ENCODE measurements at places on chromosomes 4 and X.

DNA sequence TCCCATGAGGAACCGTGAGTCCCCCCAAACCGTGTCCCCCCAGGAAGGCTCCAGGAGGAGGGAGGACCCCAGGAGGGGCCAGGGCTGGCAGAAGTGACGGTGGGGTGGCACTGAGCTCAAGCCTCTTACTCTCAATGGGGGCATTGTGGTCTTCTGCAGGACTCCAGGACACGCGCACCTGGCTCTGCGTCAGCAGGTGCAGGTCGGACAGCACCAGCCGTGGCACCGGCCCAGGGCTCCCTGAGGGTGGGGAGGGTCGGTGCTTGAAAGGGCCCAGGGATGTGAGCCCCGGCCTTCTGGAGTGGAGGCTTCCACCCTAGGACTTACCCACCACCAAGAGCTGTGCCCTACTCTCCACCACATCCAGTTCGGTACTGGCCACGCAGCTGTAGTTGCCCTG lies 18.3 kb downstream of the L1CAM start:
- DNase-seq: no peak

DNA sequence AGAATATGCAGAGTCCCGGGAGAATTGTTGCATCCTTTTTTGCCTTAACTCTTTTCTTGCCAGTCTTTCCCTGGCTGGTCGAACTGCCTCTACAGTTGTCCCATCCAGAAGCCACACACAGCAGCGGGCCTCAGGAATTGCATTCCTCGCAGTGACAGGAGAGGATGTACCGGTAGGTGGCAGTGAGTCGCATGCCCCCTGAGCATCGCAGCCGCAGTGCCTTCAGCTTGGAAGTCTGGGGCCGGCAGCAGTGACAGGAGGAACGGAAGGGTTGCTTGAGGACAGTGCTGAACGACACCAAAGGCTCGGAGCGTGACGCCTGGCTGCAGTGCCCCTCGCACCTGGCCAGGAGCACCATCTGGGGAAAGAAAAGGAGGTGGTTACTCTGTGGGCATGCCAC lies 23.5 kb downstream of the NDP start:
- DNase-seq: peak; percentile 26

DNA sequence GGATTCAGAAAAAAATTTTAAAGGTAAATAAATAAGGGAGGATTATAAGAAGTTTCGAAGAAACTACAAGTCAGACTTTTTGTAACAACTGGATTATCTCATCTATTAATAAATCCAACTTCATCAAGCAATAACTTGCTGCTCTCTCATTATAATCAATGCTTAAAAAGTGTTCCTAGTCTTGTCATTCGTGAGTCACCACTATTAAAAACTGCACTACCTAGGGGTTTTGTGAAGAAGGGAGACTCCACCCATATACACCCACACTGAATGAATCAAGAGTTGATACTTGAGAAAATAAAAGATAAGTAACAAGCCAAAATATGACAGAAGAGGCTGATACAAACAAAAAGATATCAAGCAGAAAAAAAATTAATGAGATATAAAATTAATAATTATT lies 360.5 kb downstream of the ZNF674 start:
- no peak for DNase-seq

GRCh38 chr4:176189891-176190795 lies 5.2 kb downstream of the SPATA4 start:
- no peak for DNase-seq

- DNase-seq: no peak
Measured at GRCh38 chr4:24513718-24514117, 70.6 kb downstream of the DHX15 start.

GRCh38 chr4:67776746-67777145 lies 22.6 kb upstream of the GNRHR start:
- DNase-seq: no peak

GRCh38 chr4:71583971-71584370 lies 199.9 kb downstream of the GC start:
- DNase-seq: no peak

DNA sequence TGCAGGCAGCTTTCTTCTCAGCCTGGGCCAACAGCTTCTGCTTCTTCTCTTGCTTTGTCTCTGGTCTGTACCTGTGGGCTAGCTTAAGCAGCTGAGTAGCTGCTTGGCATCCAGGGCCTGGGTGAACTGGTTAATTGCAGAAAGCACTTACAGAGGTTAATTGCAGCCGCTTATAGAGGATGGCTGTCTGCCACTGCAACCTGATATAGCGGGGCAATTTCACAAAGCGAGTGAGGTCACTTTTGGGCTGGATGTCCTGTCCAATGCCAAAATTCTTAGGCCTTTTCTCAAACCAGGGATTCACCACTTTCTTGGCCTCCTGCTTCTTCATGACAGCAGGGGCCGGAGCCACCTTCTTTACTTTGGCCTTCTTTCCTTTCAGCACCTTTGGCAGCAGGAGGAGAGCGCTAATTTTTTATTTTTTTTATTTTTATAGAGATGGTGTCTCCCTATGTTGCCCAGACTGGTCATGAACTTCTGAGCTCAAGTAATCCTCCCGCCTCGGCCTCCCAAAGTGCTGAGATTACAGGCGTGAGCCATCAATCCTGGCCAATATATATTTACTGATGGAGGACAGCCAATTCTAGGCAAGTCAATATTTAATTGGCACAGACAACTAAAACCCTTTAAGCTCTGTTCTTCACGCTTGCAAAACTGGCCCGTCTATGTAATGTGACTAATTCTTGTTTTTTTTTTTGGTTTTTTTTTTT lies 61.0 kb downstream of the ENOPH1 start:
- no peak for DNase-seq

DNA sequence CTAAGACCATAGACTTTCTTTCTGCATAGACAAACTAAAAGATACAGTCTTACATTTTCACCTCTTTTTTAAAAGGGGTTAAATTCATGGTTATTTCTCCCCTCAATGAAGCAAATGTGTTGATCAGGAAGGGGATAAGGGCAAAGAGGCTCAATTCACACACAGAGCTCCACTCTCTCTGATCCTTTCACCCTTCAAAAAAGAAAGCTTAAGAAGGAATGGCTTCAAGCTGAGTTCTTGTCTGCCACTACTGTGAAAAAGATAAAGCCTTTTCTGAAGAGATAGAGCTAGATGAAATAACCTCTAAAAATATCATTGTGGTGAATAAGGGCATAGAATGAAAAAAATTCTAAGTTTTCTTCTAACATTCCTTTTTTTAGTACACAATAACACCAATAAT lies 28.3 kb downstream of the SEPSECS start:
- no peak for DNase-seq

DNA sequence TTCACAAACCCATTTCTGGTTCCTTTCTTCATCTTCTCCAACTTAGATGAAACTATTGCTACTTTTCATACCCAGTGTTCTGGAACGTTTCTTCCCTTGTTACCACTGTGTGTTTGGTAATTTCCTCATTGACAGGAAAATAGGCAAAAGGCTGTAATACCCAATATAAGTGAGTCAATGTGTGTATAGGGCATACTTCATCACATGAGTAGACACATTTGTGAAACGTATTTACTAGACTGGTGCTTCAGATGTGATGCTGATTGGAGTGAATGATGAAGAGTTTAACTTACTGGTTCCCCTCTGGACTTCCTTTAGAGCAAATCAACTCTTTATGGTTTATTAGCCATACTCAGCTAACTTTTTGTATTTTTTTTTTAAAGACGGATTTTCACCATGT lies 195.1 kb upstream of the ATP6AP2 start:
- no peak for DNase-seq

DNA sequence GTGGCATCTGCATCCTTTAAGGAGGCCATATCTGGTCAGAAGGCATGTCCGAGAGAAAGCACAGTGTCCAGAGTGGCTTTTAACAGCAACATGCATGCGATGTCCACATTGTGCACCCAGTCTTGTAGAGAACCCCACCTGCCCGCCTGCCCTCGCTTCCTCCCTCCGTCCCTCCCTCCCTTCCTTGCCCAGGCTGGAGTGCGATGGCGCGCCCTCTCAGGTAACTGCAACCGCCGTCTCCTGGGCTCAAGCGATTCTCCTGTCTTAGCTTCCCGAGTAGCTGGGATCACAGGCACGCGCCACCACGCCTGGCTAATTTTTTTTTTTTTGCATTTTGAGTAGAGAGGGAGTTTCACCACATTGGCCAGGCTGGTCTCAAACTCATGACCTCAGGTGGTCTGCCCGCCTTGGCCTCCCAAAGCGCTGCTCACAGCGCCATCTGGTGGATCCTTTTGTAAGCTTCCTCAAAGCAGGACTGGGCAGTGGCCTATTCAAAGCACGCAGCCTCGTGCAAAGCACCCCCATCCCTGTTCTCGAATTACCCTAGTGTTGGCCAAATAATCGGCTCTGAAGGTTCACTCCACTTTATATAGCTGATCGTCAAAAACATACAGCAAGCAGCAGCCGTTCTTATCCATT lies 15.0 kb downstream of the BRCC3 start:
- DNase-seq: no peak

DNA sequence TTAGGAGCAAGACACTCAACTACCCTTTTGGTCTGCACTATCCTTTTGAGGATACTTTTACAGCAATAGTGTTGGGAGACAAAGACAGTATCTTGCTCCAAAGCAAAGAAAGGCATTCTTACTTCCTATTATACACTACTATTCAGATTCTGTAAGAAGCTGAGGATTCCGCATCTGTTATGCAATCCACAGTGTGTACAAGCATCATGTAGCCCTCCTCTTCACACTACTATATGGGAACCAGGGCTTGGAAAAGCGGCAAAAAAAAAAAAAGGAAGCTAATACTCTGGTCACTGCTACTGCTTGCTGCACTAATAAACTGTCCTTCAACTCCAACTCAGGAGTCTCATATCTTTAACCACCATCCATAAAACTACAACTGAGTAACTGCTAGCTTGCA lies 59.1 kb downstream of the FBXW7 start:
- no peak for DNase-seq

DNA sequence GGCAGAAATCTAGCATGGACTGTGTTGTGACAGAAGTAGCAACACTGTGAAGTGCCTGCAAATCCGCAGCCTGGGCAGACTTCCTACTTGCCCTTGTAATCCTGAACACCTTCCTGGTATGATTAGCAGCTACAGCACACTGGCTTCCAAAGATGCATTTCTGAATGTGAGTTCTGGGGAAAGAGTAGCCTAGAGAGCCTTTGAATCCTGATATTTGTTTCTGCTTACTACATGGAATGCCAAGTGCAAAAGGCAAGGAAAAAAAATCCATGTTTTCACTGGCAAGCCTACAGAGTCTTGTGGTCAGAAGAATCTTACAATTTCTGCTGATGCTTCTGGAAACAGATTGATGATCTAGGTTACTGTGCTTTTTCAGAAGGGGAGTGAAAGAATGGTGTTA lies 223.7 kb downstream of the COL25A1 start:
- no peak for DNase-seq

DNA sequence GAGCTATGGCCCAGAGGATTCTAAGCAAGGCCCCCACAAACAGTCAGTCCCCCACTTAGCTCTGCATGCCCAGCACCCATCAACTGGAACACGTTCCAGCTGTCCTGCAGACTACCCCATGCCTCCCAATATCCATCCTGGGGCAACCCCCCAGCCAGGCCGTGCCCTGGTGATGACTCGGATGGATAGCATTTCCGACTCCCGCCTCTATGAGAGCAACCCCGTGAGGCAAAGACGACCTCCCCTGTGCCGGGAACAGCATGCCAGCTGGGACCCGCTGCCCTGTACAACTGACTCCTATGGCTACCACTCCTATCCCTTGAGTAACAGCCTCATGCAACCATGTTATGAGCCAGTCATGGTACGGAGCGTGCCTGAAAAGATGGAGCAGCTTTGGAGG lies 32.0 kb downstream of the LAS1L start:
- DNase-seq: no peak

- no peak for DNase-seq
Measured at GRCh38 chr4:109215506-109215905, 87.0 kb downstream of the COL25A1 start.

- no peak for DNase-seq
Measured at GRCh38 chr4:52266537-52267137, 215.5 kb downstream of the SPATA18 start.

GRCh38 chr4:186020106-186020792 lies 48.7 kb upstream of the TLR3 start:
- DNase-seq: no peak

DNA sequence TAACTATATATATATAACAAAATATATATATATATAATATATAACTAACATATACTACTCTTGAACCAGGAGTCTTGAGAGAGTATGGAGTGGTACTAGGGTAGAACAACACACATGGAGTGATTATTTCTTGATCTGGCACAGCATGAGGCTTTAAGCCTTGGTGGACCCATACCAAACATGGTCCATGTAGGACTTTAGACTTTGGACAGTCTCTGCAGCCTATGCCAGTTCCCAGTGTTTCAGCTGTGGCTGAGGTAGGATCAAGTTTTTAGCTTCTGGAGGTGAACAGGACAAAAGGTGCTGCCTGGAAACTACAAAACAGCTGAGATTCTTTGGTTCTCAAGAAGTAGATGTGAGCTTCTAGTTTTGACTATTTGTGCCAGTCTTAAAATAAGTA lies 20.6 kb downstream of the CORIN start:
- DNase-seq: no peak

- DNase-seq: no peak
Measured at GRCh38 chr4:61406677-61407076, 206.6 kb downstream of the ADGRL3 start.

- no peak for DNase-seq
Measured at GRCh38 chr4:174278467-174278866, 5.0 kb downstream of the FBXO8 start.

- DNase-seq: no peak
Measured at GRCh38 chrX:153620576-153620975, 21.6 kb upstream of the CCNQ start.

DNA sequence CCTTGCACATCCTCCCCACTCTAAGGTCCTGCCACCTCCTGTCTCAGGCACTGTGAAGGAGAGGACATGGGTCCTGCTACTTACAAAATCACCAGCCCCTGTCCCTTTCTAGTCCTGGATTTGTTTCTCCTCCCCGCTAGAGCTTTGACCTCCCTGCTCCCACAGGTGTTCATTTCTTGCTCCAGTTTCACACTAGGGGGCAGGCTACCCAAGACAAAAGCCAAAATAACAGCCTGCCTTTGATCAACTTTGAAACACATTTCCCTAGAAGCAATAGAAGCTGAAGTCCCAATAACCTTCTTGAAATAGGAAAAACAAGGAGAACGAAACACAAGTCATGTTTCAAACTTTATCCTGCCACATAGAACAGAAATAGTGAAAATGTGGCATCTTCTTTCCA lies 164.4 kb downstream of the QDPR start:
- peak; percentile 42 for DNase-seq

GRCh38 chr4:147160908-147161513 lies 215.3 kb upstream of the TTC29 start:
- peak; percentile 28 for DNase-seq

- no peak for DNase-seq
Measured at GRCh38 chrX:153302796-153303195, 18.8 kb downstream of the PNMA6F start.

DNA sequence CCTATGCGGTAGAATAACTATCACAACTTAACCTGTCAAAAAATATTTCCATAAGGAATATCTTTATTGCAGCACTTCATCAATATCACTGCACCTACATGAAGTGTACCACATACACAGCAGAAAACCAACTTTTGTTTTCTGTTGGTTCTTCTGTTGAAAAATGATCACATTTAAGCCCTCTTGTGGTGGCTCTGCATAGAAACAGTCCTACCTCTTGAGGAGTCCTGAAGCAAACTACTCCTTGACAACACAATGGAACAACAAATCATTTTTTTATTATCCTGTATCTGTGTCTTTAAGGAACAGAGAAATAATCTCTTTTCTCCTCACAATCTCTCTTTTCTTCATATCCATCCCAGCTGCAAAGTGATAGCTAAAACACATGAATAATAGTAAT lies 39.8 kb upstream of the ATOH1 start:
- DNase-seq: no peak
